Gastroesophageal sphincter (tissue), 4 donors: ENCODE measurements at places on chromosomes 13 and 19.

DNA sequence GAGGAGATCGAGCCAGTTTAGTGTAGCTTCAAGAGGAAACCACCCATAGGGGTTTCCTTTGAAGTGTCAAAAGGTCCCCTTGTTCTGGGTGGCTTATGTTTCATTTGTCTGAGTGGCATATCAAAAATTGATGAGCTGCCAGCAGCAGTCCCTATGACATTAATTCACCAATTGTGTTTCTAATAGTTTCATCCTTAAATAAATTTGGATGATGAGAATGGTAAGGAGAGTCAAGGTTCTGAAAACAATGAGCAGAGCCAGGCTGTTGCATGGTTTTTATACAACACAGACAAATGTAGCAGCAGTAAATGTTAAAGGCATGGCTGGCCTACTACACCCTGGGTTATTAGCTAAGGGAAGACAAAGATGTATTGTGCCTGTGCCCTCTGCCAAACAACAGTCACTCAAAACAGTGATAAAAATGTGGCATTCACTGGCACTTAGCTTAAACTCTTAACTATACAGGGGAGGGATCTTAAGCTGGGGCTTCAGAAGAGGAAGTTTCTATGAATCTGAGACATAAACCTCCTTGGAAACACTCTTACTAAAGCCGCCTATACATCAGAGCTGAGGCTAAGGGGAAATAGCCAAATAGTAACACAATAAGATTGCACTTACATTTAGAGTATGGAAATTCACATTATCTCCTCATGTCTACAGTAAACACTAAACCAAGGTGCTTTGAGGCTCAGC lies 200.5 kb downstream of the POU4F1 start:
- ATAC-seq: no peak

GRCh38 chr19:2043251-2043641 lies 7.8 kb downstream of the MKNK2 start:
- ATAC-seq: no peak

DNA sequence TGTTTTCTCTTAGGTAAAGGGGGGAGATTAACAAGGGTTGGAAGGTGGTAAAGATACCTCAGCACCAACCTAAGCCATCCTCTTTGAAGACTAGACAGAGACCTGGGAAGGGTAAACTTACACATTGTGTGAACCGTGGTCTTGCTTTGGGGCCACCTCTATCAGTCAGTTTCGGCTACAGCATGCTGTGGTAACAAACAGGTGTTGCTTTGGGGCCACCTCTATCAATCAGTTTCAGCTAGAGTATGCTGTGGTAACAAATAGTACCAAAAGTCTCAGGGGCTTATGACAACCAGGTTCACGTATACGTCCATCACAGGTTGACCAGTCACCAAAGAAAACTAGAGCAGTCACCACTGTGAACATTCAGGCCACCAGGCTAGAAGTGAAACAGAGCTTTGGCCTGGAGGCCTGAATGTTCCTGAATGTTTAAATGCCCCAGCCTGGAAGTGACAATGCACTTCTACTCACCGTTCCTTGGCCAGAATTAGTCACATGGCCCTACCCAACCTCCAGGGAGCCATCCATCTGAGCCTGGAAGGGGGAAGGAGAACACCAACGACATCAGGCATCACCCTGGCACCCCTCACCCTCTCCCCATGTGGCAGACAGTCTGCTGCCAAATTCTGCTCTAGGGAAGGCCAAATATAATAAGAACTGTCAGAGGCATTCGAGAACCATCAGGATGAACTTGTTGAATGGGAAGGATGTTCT lies 3.8 kb downstream of the FXYD7 start:
- no peak for ATAC-seq

- ATAC-seq: no peak
Measured at GRCh38 chr13:108561149-108561548, 68.3 kb upstream of the MYO16 start.

GRCh38 chr19:9078651-9079050 lies 8.2 kb upstream of the OR1M1 start:
- no peak for ATAC-seq

DNA sequence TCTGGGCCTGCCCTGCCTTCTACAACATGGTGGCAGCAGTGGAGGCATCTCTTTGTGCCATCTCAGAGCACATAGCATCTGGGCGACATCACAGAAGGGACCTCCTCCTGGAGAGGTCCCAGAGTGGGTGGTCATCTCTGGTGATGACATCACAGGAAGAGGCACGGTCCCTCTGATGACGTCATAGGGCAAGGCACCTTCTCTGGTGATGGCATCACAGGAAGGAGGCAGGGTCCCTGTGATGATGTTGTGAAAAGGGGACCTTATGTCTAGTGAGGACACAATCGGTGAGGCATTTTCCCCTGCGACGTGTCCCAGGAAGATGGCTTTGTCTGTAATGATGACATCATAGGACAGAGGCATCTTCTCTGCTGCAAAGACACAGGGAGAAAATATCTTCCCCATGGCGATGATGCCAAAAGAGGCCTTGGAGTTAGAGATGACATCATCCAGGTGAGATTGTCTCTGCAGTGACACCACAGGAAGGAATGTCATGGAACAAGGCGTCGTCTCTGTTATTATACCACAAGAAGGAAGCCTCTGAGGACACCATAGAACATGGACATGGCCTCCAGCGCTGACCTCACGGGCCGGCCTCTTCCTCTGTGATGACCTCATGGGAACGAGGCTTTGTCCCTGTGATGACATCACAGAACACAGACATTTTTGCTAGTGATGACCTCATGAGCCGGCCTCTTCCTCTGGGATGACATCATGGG lies 10.7 kb downstream of the SHISA7 start:
- no peak for ATAC-seq

- no peak for ATAC-seq
Measured at GRCh38 chr13:108594153-108594552, 35.3 kb upstream of the MYO16 start.

GRCh38 chr13:92719868-92720267 lies 506.7 kb upstream of the GPC6 start:
- ATAC-seq: no peak

DNA sequence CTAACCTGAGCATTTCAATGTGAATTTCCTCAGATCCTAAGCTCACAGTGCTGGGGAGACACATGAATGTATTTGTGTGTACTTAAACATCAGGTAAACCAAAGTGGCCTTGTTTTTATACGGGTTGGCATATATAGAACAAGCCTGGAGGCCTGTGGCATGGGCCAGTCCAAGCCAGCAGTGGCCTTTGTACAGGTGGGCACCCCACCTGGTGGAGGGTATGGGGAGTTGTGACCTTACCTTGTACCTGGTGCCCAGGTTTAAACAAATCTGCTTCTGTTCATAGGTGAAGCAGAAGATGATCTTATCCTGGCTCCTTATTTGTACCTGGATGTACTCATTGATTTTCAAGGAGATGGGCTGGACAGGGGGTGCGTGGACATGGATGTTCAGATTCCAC lies 71.0 kb downstream of the ERICH6B start:
- no peak for ATAC-seq

GRCh38 chr13:45584816-45585215 lies 30.7 kb downstream of the ERICH6B start:
- ATAC-seq: no peak

- no peak for ATAC-seq
Measured at GRCh38 chr13:113103646-113104045, 1.9 kb upstream of the F7 start.

DNA sequence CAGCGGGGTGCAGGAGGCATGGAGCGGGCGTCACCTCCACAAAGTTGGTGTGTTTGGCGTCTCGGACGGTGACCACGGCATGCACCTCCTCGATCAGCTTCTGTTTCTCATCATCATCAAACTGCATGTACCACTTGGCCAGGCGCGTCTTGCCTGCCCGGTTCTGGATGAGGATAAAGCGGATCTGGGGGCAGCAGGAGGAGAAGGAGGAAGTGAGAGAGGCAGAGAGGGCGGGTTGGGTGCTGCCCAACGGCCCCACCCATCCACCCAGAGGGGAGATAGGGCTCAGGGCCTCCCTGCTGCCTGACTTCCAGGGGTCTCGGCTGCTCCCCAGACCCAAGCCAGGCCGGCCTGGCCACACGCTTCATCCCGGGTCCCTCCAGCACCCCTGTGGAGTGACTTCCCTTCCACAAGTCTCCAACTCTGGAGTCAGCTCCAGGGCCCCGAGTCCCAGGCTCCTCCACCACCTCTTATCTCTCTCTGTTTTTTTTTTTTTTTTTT lies 4.6 kb downstream of the AP2S1 start:
- no peak for ATAC-seq

GRCh38 chr13:95335667-95336066 lies 34.4 kb upstream of the ABCC4 start:
- ATAC-seq: no peak

DNA sequence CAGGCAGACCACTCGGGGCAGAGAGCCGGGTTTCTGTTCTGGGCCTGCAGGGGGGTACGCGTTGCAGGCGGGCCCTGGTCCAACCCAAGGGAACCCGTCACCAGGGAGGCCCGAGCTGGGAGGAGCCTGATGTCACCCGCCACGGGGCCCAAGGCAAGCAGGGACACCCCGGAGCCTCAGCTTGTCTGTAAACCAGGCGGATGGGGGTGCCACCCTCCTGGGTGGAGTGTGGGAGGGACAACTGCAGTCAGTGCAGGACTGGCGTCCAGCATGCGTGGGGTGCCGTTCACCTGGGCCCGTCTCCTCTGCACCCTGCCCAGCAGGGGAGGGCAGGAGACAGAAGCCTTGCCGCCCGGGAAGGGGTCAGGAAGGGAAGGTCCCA lies 7.0 kb downstream of the CACTIN start:
- no peak for ATAC-seq

DNA sequence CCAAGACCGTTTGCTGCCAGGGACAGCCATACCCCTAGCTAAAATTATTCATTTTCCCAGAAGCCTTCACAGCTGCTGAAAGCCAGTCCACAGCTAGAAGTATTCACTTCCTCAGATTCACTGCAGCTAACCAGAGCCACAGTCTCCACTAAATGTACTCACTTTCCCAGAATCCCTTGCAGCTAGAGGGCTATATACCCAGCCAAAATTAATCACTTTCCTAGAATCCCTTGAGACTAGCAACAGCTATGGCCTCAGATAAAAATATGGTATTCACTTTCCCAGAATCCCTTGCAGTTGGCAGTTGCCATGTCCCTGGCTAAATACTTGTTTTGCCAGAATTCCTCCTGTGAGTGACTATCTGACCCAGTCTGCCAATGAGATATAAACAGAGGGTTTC lies 13.8 kb upstream of the MEIS3 start:
- ATAC-seq: no peak

DNA sequence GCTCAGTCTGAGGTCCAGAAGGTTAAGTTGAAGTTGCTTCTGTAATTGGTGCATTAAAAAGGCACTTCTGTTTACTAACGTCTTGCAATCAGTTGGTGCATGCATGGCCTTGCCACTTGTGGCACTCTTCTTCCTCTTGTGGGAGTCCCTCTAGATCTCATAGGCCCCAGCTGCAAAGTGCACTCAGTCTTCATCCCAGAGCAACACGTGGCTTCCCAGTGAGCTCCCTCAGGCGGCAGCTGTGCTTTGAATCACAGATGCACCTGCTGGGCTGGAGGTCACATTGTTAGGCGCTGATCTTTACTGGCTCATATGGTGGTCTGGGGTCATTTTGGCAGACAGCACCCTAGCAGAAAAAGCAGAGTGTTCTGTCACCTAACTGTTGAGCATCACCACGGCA lies 215.7 kb downstream of the ZNF536 start:
- ATAC-seq: no peak

GRCh38 chr13:67130444-67130843 lies 99.7 kb downstream of the PCDH9 start:
- no peak for ATAC-seq

DNA sequence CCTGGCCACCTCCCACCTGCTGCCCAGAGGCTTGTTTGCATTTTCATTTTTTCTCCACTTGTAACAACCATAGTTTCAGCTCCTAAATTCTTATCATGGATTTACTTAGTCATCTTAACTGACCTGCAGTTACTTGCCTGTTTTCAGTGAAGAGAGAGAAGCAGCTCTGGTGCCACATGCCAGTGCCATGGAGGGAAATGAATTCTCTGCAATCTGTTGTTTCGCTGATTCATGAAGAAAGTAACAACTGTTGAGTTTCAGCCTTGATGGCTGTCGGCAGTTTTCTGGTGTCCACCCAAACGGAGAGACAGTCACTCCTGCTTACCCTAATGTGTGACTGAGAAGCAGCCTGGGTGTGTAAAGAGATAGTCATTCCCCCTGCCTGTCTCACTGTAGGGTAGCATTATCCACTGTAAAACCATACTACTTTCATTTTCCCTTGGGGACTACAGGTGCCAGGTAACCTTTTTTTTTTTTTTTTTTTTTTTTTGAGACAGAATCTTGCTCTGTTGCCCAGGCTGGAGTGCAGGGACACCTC lies 116.1 kb downstream of the DNAJC3 start:
- ATAC-seq: no peak

DNA sequence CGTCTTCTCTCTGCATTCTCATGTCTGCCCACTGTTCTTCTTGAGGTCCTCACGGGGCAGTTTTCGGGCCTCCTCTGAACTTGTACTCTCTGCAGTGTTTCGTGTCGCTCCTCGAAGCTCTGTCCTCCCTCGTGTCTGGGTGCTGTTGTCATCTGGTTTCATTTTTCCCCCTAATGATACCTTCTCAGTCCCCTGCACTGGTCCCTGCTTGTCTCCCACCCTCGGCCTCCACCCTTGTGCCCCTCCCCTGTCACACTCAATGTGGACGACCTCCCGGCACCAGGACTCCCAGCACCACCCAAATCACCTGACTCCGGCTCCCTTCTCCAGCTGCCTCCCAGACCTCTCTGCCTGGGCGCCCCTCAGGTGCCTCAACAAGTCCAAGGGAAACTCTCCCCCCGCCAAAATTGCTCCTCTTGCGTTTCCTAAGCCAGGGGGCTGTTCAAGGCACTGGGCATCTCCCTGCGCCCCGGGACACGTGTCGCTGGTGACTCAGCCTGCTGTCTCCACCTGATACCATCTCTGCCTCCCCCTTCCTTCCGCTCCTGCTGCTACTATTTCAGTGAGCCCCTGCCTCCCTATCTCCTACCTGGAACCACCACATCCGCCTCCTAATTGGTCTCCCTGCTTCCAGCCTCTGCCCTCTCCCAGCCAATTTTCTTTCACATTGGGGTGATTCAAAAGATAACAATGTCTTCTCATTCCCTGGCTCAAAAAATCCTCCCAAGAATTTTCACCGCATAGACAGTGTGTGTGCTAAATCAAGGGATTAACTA lies 49.5 kb downstream of the RFX2 start:
- no peak for ATAC-seq

GRCh38 chr13:33352041-33352440 lies 66.5 kb upstream of the STARD13 start:
- ATAC-seq: no peak

DNA sequence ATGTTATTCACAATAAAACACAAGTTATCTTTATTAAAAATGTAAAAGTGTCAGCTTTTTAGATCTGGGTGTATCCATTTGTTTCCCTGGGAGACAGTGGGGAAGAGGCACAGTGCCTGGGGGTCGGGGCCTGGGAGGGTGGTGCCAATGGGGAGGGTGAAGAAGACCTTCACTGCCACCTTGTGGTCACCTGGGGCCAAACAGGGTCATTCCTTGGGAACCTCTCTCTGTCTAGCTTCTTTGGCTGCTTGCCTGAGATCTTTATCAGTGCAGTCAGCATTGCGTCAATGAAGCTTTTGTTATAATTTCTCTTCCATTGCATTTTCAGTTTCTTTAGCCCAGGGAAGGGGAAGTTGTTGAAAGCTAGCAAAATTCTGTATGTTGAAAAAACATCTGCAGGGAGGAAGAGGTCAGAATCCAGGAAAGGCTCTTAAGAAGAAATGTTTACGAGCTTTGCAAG lies 39.1 kb downstream of the PCDH8 start:
- no peak for ATAC-seq

GRCh38 chr13:24709186-24709913 lies 29.1 kb downstream of the ATP12A start:
- no peak for ATAC-seq

GRCh38 chr19:2511570-2511969 lies 35.6 kb downstream of the GADD45B start:
- no peak for ATAC-seq
